Parietal lobe (tissue), 2 donors: ENCODE measurements at places on chromosomes 6 and 20. TPM values are rescaled to one million over a fixed set of nuclear protein-coding genes. Genes with fewer than 3 reads are reported as not detected.

CST9 gene
- total RNA-seq, result not detected

FNDC1 gene
- 0.63 TPM for total RNA-seq

TBC1D32 gene
- total RNA-seq, result 73.9 TPM

CALHM5 gene
- total RNA-seq, result 0.31 TPM

LTB gene
- total RNA-seq, result not detected

GABRR1 gene
- not detected for total RNA-seq

ARMH2 gene
- total RNA-seq, result not detected
